ENCODE measurements at places on chromosomes 1 and 21.
A peak's percentile ranks its signal among the peaks of the same experiment; 100 is the strongest.

DNA sequence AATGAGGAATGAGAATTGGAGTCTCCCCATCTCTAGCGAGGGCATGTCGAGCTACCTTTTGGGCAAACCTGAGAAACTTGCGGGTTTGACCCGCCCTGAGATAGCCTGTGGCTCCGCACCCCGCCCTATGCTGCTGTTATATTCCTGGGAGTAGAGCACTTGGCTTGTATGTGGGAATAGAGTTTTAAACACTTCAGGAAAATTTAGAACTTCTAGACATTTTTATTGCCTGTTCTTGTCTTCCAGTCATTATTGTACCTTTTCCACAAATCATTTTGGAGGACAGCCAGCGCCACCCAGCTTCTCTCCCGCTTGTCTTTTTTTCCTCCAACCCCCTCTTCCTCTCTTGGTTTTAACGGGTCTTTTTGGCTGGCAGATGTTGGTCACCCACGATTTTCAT lies 738 bp downstream of the GNPAT start:
- DNase-seq, result peak; percentile 1

DNA sequence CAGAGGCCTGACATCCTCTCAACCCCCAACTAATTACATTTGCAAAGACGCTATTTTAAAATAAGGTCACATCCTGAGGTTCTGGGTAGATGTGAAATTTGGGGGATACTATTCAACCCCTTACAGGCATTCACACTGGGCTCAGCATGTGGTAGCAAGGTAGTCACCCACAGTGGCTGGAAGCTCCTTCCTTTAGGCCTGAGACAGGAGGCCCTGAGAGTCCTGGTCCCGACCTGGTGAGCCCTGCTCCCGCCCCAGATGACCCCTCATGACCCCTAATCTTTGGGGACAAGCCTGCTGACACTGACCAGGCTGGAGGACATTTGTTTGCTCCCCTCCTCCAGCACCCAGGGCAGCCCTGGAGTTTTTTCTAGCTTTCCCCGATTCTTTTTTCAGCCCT lies 225.9 kb downstream of the DYRK1A start:
- DNase-seq, result no peak

- DNase-seq, result no peak
These were observed 228.4 kb downstream of the TM2D1 start for GRCh38 chr1:61496501-61496900.

GRCh38 chr1:243748706-243749283 lies 101.2 kb downstream of the AKT3 start:
- no peak for DNase-seq
